Left ventricle myocardium inferior (tissue), 1 donor: ENCODE measurements at places on chromosomes 2 and 18.

- H3K36me3 ChIP-seq: no peaks in the 10 kb centered on the region
Measured at GRCh38 chr2:133424876-133425275, 143.4 kb downstream of the NCKAP5 start.

GRCh38 chr2:169237286-169237685 is 125.0 kb downstream of the LRP2 start:
- DNase-seq: no peak
- no peak overlapping the region for H3K4me3 ChIP-seq
- no peaks in the 10 kb centered on the region for H3K27me3 ChIP-seq
- no peaks in the 10 kb centered on the region for H3K36me3 ChIP-seq

- H3K27me3 ChIP-seq: peaks cover 12% of the 10 kb centered on the region
- peak; percentile 46 for DNase-seq
- H3K27ac ChIP-seq: peak within 1 kb of the TSS; percentile 74
- no peaks in the 10 kb centered on the region for H3K36me3 ChIP-seq
- peaks cover 17% of the 10 kb centered on the region for H3K4me1 ChIP-seq
Measured at GRCh38 chr2:200585730-200586643, at the start of gene AOX1. TSS of gene AOX1 (plus strand) at chr2:200586014. CDS start at chr2:200586109, 95 bp downstream.

DNA sequence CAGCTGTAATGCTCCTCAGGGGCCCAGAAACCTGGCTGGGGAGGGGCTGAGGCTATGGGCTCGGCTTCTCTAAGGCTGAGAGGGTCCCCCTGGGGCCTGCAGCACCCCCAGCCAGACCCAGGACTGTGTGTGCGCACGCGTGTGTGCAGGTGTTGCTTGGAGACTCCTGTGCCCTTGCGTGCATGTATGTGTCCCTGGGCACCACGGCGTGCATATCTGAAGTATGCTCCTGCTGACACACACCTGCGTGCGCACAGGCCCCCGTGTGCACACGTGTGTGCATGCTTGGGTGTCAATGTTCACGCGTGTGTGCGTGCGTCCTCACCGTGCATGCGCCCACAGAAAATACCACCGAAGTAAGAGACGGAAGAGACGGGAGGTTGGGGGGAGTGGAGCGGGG is 14.9 kb upstream of the ECEL1 start:
- H3K4me3 ChIP-seq: no peak overlapping the region
- H3K36me3 ChIP-seq: no peaks in the 10 kb centered on the region
- no peak overlapping the region for H3K27ac ChIP-seq
- peaks cover 56% of the 10 kb centered on the region for H3K27me3 ChIP-seq
- peaks cover 23% of the 10 kb centered on the region for H3K4me1 ChIP-seq
- no peak for DNase-seq

- H3K4me1 ChIP-seq: no peaks in the 10 kb centered on the region
- H3K36me3 ChIP-seq: no peaks in the 10 kb centered on the region
- no peaks in the 10 kb centered on the region for H3K27me3 ChIP-seq
- H3K4me3 ChIP-seq: no peak overlapping the region
- DNase-seq: no peak
Measured at GRCh38 chr2:212770240-212770639, 231.6 kb upstream of the ERBB4 start.

- H3K4me1 ChIP-seq: peaks cover 72% of the 10 kb centered on the region
- no peak overlapping the region for H3K4me3 ChIP-seq
- H3K27ac ChIP-seq: peak overlapping the region; percentile 74
- DNase-seq: peak; percentile 46
- no peaks in the 10 kb centered on the region for H3K27me3 ChIP-seq
Measured at GRCh38 chr18:77065221-77065981, 67.2 kb downstream of the MBP start.

DNA sequence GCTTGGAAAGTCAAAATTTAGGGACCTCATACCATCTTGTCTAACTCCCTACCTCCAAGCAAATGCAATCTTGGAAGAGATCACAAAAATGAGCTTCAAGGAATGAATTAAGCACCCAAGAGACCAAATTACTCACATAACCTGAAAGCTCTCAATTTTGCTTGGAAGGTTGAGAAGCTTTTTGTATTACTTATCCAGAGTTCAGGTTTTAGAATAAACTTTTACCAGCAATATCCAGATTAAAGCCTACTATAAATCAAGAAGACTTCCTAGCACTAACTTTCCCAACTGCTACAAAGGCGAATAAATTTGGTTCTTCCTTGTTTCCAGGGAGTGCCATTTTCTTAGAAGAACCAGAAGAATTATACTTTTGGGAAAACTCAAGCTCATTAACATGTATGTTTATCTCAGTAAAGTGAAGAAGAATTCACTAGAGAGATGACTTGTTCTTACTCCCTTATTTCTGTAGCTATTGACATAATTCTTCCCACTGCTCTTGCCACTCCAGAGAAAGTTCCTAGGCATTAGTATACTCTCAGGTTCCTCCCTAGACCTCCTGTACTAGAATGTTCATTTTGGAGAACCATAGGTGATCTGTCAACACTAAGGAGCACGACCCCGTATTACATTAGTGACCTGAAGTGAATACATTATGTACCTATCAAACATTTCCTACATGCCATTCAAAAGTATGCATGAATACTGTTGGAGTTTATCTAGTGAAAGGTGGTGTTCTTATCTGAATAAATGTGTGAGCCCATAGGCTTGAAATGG is 18.0 kb upstream of the STPG4 start:
- no peak for DNase-seq
- peaks cover 26% of the 10 kb centered on the region for H3K36me3 ChIP-seq
- peak overlapping the region; percentile 96 for H3K4me3 ChIP-seq
- peaks cover 85% of the 10 kb centered on the region for H3K4me1 ChIP-seq

GRCh38 chr18:43651057-43651456 is 373.8 kb upstream of the SYT4 start:
- no peaks in the 10 kb centered on the region for H3K36me3 ChIP-seq
- no peak for DNase-seq

DNA sequence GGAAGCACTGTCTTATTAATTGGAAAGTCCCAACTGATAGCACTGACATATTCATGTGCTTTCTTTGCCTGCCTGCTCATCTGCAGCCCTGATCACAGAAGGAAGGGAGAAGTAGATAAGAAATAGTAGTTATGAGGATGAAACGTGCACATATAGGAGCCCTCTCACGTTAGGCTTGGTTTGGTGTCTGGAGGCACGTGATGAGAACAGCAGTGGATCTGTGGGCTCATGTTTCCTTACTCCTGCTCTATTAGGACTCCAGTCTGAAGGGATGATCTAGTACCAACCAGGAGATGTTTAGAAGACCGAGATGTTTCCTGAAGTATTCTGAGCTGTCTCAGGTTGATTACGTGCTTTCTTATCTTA is 84.9 kb downstream of the MAP4K4 start:
- no peaks in the 10 kb centered on the region for H3K36me3 ChIP-seq
- H3K27me3 ChIP-seq: no peaks in the 10 kb centered on the region
- peaks cover 84% of the 10 kb centered on the region for H3K4me1 ChIP-seq
- no peak for DNase-seq

DNA sequence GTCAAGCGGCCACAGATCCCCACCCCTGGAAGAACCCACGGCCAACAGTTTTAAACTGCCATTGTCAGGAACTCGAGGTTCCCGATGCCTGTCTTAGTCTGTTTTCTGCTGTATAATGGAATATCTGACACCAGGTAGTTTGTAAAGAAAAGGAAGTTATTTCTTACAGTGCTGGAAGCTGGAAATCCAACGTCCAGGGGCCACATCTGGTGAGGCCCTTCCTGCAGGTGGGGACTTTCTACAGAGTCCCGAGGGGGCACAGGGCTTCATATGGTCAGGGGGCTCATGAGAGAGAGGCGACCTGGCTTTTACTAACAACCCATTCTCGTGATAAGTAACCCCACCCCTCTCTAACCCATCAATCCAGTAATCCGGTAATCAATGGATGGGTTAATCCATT is 501.6 kb upstream of the MYT1L start:
- H3K4me1 ChIP-seq: no peaks in the 10 kb centered on the region
- H3K4me3 ChIP-seq: no peak overlapping the region
- H3K36me3 ChIP-seq: no peaks in the 10 kb centered on the region
- no peak for DNase-seq
- no peak overlapping the region for H3K27ac ChIP-seq
- peaks cover 11% of the 10 kb centered on the region for H3K27me3 ChIP-seq

DNA sequence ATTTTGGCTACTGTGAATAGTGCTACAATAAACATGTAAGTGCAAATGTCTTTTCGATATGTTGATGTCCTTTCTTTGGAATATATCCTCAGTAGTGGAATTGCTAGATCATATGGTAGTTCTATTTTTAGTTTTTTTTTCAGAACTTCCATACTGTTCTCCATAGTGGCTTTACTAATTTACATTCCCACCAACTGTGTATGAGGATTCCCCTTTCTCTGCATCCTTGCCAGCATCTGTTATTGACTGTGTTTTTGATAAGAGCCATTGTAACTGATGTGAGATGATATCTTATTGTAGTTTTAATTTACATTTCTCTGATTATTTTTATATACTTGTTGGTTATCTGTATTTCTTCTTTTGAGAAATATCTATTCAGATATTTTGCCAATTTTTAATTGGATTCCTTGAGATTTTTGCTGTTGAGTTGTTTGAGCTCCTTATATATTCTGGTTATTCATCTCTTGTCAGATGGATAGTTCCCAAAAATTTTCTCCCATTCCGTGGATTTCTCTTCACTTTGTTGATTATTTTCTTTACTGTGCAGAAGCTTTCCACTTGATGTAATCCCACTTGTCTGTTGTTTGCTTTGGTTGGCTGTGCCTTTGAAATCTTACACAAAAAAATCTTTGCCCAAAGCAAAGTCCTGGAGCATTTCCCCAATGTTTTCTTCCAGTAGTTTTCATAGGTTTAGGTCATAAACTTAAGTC is 532.3 kb downstream of the PID1 start:
- H3K4me1 ChIP-seq: no peaks in the 10 kb centered on the region
- no peak for DNase-seq
- no peak overlapping the region for H3K27ac ChIP-seq
- H3K27me3 ChIP-seq: no peaks in the 10 kb centered on the region

- no peaks in the 10 kb centered on the region for H3K4me1 ChIP-seq
- no peak overlapping the region for H3K27ac ChIP-seq
- DNase-seq: no peak
- peaks cover 63% of the 10 kb centered on the region for H3K36me3 ChIP-seq
- no peaks in the 10 kb centered on the region for H3K27me3 ChIP-seq
Measured at GRCh38 chr2:239991689-239992314, 33.3 kb downstream of the NDUFA10 start.

GRCh38 chr2:238497610-238498005 is 70.9 kb downstream of the ASB1 start:
- H3K27me3 ChIP-seq: peaks cover 47% of the 10 kb centered on the region
- H3K27ac ChIP-seq: no peak overlapping the region
- H3K4me3 ChIP-seq: no peak overlapping the region
- DNase-seq: no peak
- H3K4me1 ChIP-seq: no peaks in the 10 kb centered on the region

DNA sequence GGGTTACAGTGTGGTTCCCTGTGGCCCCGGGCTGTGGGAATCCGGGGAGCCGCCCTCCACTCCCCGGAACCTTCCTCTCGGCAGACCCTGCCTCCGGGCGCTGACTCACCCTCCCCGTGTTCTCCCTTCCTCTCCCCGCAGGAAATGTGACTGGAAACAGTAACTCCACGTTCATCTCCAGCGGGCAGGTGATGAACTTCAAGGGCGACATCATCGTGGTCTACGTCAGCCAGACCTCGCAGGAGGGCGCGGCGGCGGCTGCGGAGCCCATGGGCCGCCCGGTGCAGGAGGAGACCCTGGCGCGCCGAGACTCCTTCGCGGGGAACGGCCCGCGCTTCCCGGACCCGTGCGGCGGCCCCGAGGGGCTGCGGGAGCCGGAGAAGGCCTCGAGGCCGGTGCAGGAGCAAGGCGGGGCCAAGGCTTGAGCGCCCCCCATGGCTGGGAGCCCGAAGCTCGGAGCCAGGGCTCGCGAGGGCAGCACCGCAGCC is 59.5 kb downstream of the TNFRSF11A start:
- no peaks in the 10 kb centered on the region for H3K36me3 ChIP-seq
- DNase-seq: no peak
- H3K4me3 ChIP-seq: peak overlapping the region; percentile 61
- peaks cover 5% of the 10 kb centered on the region for H3K4me1 ChIP-seq
- no peak overlapping the region for H3K27ac ChIP-seq
